Midbrain (tissue), 1 donor: ENCODE measurements at places on chromosomes 11 and 22.

GRCh38 chr11:30984442-30984816, 385.1 kb downstream of the DCDC1 start:
- DNase-seq, result no peak

GRCh38 chr11:113305440-113306336, 8.7 kb upstream of the TTC12 start:
- DNase-seq, result peak; percentile 84

DNA sequence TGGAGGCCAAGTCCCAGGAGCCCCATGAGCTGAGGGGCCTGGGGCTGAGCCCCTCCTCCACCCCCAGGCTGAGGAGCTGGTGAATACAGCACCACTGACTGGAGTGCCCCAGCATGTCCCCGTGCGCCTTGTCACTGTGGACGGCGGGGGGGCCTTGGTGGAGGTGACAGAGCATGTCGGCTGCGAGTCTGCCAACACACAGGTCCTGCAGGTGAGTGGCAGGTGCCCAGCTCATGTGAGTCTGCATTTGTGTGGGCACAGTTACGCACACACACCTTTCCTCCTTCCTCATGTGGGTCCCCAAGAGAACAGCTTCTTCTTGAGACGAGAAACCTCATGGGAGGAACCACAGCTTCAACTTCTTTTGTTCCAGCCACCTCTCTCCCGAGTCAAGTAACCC, 7.7 kb downstream of the TMEM132A start:
- no peak for DNase-seq

GRCh38 chr11:108983636-108984420, 319.0 kb downstream of the DDX10 start:
- DNase-seq, result no peak
